ENCODE measurements at places on chromosomes 6 and 20. TPM values are rescaled to one million over a fixed set of nuclear protein-coding genes. Genes with fewer than 3 reads are reported as not detected.

Gene SNAP25
- total RNA-seq = 18.9 TPM

Gene MYCT1
- not detected for total RNA-seq

Gene PDE10A
- 25.5 TPM for total RNA-seq

Gene CD83
- total RNA-seq = 1.9 TPM

Gene B3GAT2
- not detected for total RNA-seq

Gene TFAP2D
- total RNA-seq = not detected

Gene TAF4
- total RNA-seq = 19.3 TPM

Gene SLC22A3
- total RNA-seq = 49.6 TPM

Gene ID4
- total RNA-seq = 0.72 TPM

Gene HLA-DQA1
- not detected for total RNA-seq

Gene ZFP57
- not detected for total RNA-seq

Measured in A549 treated with GW870086 at 1 μM for 4 hours (cell line).